Stimulated activated CD8-positive, alpha-beta memory T cell treated with anti-CD3 and anti-CD28 coated beads, Interleukin-12 subunit alpha, Interleukin-12 subunit beta, amount 100 ng/mL, for 1 hour (primary cell): ENCODE measurements at places on chromosomes 4 and X.

DNA sequence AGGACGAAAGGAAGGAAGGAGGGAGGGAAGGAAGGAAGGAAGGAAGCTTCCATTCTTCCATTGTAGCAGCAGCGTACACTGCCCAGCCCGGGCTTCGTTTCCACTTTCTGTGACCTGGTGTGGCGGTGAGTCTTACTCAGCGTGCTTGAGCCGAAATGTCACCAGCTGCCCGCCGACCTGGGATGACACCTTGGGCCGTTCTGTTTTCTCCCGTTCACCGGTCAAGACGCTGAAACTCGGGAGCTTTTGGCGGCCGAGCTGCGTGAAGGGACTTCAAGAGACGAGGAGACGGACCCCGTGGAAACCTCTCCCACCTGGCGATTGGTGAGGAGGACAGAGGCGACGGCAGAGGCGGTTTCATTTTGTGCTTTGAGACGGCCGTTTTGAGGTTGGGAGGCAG lies 47.1 kb upstream of the PPP2R3B start:
- no peak for DNase-seq

DNA sequence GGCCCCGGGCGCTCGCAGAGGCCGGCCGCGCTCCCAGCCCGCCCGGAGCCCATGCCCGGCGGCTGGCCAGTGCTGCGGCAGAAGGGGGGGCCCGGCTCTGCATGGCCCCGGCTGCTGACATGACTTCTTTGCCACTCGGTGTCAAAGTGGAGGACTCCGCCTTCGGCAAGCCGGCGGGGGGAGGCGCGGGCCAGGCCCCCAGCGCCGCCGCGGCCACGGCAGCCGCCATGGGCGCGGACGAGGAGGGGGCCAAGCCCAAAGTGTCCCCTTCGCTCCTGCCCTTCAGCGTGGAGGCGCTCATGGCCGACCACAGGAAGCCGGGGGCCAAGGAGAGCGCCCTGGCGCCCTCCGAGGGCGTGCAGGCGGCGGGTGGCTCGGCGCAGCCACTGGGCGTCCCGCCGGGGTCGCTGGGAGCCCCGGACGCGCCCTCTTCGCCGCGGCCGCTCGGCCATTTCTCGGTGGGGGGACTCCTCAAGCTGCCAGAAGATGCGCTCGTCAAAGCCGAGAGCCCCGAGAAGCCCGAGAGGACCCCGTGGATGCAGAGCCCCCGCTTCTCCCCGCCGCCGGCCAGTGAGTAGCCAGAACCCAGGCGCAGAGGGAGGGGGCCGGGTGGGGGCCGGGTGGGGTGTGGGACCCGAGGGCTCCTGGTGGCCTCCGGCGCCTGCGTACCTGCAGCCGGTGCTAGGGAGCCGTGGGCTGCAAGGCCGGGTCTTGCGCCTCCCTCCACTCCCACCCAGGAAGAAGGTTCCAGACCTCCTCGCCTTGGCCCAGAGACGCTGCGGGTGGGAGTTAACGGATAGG lies 534 bp downstream of the MSX1 start:
- DNase-seq, result no peak

GRCh38 chr4:6696611-6697010 lies 2.9 kb downstream of the S100P start:
- DNase-seq, result no peak

DNA sequence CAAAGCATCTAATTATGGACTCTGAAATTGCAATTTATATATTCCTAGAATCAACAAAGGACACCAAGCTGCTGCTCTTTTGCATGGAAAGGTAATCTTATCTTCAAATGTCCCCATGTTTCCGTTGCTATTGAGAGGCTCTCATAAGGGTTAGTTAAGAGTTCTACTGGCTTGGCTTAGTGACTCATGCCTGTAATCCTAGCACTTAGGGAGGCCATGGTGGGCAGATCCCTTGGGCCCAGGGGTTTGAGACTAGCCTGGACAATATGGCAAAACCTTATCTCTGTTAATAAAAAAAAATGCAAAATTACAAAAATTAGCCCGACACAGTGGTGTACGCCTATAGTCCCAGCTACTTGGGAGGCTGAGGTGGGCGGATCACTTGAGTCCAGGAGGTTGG lies 93.4 kb upstream of the RAPGEF2 start:
- no peak for DNase-seq

DNA sequence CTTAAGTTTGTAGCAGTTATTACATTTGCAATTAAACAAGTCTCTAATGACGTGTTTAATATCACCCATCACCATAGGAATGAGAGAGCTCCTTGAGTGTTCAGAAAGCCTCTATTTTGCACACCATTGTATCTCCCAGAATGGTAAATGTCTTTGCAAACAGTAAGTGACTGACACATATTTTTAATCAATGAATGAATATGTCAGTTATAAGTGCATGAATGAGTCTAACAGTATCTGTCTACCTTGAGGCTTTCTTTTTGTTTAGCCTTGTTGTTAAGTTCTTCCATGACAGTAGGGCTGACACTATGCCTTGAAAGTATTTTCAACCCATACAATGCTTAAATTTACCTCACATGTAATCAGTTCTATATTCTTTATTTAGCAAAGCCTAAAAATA lies 292.2 kb downstream of the STPG2 start:
- no peak for DNase-seq

GRCh38 chrX:24226176-24226575 lies 76.6 kb downstream of the ZFX start:
- DNase-seq, result no peak

DNA sequence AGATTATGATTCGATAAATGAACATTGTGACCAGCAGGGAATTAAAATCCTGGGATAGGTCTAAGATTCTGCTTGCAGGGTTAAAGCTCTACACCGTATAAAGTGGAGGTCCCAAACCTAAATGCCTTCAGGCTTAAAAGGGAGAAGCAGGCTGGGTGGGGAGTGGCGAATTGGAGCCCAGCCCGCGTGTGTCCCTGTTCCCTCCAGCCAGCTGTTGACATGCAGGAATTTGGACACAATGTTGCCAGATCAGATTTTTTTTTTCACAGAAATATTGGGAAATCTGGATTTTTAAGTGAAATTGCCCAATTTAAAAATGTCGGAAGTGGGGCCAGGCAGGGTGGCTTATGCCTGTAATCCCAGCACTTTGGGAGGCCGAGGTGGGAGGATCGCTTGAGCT lies 60.5 kb downstream of the ELF4 start:
- no peak for DNase-seq

GRCh38 chr4:57147335-57148060 lies 37.3 kb upstream of the IGFBP7 start:
- DNase-seq, result no peak

DNA sequence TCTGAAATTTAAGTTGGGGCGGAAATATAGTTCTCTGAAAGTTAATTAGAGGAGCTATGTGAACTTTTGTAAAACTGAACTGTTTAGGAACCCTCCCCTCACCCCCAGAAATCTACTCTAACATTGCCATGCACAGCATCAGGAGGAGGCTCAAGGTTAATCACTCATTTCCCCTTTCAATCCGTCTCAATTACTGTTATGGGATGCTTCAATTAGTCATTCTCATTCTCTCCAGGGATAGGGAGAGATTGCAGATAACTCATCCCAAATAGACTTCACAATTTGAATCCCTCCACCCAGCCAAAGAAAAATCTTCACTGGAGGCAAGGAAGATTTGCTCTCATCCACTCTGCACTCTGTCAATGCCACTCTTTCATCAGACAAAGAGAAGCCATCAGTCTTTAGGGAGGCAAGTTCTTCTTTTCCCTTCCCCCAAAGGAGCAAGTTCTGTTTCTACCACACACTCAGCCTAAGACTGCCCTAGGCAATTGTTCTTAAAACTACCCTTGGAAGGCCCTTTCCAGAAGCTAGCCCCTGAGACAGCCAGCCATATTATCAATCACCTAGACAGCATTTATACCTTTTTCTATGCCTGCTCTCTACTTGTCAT lies 140.4 kb downstream of the SLC10A7 start:
- no peak for DNase-seq

DNA sequence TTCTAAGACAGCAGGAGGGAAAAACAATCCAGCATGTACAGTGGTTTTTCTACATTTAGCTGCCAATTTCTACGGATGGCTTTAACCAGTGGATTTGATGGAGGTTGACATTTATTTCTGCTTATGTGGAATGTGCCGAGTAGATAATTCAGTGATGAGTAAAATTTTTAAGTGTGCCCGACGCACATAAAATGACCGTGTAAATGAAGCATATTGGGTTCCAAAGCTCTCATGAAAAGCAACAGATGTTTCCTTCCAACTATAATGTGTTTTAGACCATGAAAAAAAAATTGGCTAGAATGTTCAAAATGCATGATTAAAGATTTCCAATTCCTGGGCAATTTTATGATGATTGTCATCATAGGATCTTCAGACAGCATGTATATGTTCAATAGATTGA lies 14.1 kb downstream of the INPP4B start:
- DNase-seq, result no peak

- no peak for DNase-seq
Measured at GRCh38 chrX:103356130-103356798, at the start of gene TCEAL9. Gene TCEAL9 (plus strand): TSS chrX:103356506. CDS start chrX:103357685, 1,179 bp downstream.

- DNase-seq, result no peak
Measured at GRCh38 chrX:42680666-42681065, 97.3 kb downstream of the PPP1R2C start.

- no peak for DNase-seq
Measured at GRCh38 chr4:70449220-70449619, 22.8 kb upstream of the MUC7 start.

- DNase-seq, result no peak
Measured at GRCh38 chr4:126800575-126801141, 832.1 kb upstream of the INTU start.

DNA sequence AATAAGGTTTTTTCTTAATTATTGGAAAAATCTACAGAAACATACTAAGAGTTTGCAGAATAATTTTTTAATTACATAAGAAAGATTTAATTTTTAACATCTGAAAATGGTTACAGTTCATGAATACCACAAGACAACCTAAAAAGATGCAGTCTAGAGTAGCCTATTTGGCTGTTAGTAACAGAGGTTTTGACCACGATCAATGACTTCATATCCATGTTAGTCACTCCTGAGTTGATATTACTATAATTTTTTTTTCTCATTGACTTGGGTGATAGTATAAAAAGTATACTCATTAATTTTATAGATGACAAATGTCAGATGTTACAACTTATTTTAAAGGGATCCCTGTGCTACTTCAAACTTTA lies 272.5 kb downstream of the DCTD start:
- DNase-seq, result no peak

DNA sequence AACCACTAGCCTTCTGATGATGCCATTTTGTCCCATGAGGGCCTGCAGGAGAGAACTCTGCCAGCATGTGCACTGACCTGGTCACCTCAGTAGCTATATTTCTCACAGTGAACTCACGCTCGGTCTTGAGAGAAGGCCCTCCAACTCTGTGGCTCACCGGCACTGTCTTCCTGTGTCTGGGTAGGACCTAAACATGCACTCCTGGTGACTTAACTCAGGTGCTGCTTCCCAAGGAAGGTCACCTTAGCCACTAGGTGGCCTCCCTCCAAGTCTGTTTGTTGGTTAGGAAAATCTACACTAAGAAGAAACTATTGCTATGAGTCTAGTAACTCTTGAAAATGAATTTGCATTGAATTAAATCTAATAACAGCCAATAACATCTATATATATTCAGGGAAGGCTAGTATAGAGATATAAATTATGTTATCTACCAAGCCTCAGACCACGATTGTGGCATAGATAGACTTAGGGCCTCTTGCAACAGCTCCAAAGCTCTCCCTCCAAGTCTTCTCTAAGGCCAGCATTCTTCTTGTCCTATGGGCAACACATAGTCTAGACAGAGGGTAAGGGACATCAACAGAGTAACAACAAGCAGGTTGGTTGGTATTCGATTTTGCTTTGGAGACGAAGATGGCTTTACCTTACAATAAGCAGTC lies 24.7 kb downstream of the TLR10 start:
- no peak for DNase-seq

DNA sequence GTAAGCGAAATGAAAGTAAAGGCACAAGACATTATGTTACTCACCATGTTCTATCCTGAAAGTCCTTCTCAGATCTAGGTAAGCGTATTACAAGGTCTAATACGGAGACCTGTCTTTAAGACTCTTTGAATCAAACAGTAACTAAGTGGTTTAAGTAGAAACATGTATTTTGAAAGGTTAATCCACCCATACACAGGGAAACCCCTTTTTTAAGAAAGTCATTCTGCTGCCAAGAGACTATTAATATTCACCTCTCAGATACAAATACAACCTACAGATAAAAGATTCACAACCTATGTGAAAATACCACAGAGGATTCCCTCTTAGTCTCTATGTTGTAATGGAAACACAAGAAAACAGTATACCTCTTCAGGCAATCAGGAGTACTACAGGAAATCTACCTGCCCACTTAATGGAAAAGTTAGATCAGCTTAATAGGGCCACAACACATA lies 63.2 kb upstream of the TNIP3 start:
- no peak for DNase-seq

DNA sequence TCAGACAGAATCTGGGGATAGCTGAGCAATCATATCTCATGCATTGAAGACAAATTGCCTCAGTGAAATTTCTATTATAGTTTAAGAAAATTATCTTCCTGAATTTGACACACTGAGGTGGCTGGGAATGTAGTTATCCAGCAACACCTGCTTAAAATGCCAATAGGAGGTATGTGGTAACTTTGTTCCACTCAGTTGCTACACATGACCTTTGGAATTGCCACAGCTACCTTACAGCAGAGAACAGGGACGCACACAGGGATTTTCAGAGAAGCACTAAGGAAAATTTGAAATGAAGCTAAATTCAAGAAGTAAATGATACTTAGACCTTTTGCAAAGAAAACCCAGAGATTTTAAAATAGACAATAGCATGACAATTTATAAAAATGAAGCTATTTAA lies 264.6 kb downstream of the IL1RAPL1 start:
- DNase-seq, result no peak

DNA sequence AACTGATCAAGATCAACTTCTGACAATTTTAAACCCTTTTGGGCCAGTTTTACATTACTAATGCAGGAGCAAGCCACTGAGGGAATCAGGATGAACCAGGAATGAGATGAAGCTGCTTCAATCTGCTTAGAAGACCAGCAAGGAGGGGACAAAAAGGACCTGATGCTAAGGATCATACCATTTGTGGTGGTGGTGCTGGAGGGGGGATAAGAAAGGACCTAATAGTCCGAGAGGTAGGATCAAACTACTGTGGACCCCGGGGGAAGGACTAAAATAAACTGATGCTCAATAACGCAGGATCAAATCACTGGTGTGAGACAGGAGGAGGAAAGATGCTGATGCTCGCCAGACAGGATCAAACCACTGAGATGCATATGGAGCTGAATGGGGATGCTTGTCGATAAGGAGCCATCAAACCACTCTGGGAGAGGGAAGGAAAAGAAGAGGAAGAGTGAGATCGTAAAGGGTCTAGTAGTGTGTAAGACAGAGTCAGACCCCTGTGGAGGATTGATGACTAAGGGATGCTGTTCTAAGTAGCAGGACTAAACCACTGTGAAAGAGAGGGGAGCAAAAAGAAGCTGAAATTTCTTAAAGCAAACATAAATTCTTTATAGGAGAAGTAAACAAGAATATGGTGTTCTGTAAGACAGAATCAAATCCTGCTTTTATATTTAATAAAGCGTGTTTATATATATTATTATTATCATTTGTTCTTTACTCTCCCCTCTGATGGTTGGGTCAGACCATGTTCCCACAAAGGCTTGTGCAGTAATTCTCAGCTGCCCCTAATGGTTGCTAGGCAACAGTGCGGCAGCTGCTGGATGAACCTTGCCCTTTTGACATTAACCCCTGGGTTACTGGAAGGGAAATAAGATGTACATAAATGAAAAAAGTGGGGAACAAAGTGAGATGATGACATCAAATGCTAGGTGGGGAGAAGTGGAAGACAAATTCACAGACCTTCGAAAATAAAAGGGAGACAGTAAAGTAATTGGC lies 432.5 kb upstream of the FGF16 start:
- DNase-seq, result no peak

- no peak for DNase-seq
Measured at GRCh38 chrX:96704629-96705028, 20.0 kb downstream of the DIAPH2 start.

- DNase-seq, result no peak
Measured at GRCh38 chrX:122241959-122242358, 942.1 kb upstream of the GRIA3 start.
